ENCODE measurements at places on chromosomes 5 and 9.

GRCh38 chr5:81234801-81235200 lies 1.7 kb downstream of the CKMT2 start:
- no peak for DNase-seq

- DNase-seq = no peak
Observed at GRCh38 chr9:13904311-13904710, 409.6 kb downstream of the NFIB start.

GRCh38 chr9:110672873-110673510 lies 4.4 kb downstream of the MUSK start:
- DNase-seq = no peak

DNA sequence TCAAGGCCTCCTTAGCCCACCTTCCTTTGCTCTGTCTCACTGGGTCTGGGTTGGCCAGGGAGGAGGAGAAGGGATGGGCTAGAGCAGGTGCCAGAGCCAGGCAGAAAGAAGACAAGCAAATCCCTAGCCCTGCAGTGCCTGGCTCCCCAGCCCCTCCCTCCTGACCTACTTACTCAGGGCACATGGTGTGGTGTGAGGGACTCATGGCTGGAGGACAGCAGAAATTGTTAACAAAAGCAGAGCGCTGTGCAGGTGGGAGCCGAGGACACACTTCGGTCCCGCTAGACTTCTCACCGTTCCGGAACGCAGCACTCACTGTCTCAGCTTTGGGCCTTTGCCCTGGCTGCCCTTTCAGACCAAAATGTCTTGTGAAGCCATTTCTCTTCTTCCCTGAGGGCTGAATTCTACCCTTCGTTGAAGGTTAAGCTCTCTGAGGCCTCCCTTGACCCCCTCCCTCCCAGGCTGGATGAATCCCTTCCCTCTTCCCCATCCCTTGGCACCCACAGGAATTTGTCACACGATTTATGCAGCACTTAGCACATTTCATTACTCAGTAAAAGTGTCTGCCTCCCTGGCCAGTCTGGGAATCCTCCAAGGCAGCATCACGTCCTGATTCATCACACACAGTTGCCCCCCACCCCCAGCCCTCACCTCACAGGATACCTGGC lies 263.9 kb upstream of the TRPC7 start:
- DNase-seq = no peak

GRCh38 chr5:43415935-43416802 lies 4.0 kb upstream of the CCL28 start:
- DNase-seq = no peak

GRCh38 chr9:36924071-36924470 lies 110.0 kb downstream of the PAX5 start:
- DNase-seq = no peak

- DNase-seq = no peak
Observed at GRCh38 chr5:168430296-168430695, 56.0 kb upstream of the RARS1 start.

DNA sequence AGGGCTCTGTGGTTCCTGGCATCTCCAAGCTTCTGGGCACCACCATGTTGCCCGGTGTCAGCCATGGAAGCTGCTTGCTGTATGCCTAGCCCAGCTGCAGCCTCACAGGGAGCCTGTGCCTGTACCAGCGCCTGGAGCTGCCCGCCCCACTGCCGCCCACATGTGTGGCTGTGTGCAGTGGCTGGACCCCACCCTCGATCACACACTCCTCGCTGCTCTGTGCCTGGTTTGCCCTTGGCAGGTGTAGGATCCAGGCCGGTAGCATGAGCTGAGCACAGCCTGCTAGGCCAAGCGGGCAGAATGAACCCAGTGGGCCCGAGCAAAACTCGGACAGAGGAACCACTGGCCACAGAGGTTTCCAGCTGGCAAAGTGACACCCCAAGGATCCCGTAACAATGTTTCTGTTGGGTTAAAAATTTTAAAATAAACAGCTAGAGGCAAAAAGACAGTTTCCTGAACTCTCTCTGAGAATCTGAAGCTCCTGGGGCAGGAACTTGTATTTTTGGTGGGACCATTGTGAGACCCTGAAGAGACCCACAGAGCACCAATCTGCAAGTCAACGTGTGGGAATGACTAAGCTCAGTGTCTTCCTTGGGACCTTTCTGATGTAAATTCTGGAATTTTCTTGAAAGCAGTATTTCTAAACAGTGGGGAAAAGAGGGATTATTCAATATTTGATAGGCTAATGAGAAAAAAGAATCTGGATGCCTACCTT lies 73.1 kb upstream of the CCDC112 start:
- no peak for DNase-seq

- DNase-seq = no peak
Observed at GRCh38 chr5:144876990-144877389, 706.3 kb downstream of the KCTD16 start.

GRCh38 chr5:2891781-2892180 lies 140.3 kb upstream of the IRX2 start:
- DNase-seq = no peak

- DNase-seq = no peak
Observed at GRCh38 chr5:154276973-154277331, 86.4 kb downstream of the GALNT10 start.

GRCh38 chr5:57804505-57804904 lies 321.9 kb upstream of the ACTBL2 start:
- no peak for DNase-seq

- DNase-seq = no peak
Observed at GRCh38 chr5:82158755-82159413, 119.3 kb downstream of the RPS23 start.

- no peak for DNase-seq
Observed at GRCh38 chr5:114467171-114467570, 105.3 kb downstream of the KCNN2 start.
